ENCODE measurements at places on chromosomes 11 and 22.

DNA sequence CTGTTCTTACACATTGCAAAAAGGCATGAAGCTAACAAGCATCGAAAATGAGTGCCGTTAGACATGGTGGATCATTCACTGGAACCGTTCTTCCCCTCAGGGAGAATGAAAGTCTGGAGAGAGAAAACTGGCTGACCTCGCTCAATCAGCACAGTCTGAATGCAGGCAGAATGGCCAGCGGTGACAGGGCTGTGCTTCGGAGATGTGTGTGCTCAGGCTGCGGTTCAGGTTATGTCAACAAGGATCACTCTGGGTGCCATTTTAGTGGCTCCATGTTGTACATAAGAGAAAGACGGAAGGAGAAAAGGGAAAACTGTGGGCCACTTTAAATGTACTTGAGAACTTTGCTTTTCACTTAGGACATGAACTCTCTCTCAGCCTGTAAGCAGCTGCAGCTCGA is 749.8 kb upstream of the ARHGAP42 start:
- DNase-seq, result no peak

- DNase-seq, result no peak
These were observed 3.6 kb upstream of the CDC42EP1 start for GRCh38 chr22:37556710-37557109.

- DNase-seq, result no peak
These were observed 118.9 kb downstream of the PLEKHA7 start for GRCh38 chr11:16895306-16895705.

- no peak for DNase-seq
These were observed 55.2 kb upstream of the RPS13 start for GRCh38 chr11:17132654-17133053.

DNA sequence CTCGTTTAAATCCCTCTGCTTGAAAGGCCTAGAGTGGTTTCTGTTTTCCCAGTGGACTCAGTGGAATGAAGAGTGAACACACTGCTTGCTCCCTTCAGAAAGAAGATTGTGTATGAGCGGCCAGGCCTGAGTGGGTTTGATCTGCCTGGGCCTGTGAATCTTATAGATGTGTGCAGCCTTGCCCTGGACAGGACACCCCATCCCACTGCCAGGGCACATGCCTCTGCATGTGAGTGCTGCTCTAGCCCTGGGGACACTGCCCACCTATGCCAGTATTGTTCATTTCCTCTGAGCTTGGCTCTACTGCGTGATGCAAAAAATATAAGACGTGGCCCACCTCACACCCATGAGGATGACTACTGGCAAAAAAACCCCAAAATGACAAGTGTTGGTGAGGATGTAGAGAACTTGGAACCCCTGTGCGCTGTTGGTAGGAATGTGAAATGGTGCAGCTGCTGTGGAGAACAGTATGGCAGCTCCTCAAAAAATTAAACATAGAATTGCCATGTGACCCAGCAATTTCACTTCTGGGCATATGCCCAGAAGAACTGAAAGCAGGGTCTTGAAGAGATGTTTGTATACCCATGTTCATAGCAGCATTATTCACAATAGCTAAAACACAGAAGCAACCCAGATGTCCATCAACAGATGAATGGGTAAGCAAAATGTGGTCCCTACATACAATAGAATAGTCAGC is 27.3 kb upstream of the NECTIN1 start:
- DNase-seq, result no peak

DNA sequence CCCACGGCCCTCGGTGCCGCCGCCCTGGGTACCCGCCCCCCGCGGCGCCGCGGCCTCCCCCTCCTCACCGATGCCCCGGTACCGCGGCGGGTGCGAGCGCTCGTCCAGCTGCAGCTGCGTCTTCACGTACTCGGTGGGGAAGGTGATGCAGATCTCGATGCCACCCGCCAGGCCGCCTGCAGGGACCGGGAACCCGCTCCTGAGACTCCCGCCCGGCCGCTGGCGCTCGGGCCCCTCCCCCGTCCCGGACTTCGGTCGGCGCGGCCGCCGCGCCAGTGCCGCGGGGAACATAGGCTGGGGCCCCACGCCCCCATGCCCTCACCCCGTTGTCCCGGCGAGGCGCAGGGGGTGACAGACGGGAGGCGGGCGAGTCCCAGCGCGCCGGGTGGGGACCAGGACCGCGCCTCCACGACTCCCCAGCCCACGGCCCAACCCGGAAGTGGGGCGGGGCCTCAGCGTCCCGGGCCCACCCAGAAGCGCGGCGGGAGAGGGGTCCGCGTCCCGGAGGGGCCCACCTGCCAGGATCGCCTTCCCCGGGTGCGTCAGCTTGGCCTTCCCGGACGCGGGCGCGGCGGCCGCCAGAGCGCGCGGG is 375 bp downstream of the SLC25A1 start:
- peak; percentile 33 for DNase-seq

DNA sequence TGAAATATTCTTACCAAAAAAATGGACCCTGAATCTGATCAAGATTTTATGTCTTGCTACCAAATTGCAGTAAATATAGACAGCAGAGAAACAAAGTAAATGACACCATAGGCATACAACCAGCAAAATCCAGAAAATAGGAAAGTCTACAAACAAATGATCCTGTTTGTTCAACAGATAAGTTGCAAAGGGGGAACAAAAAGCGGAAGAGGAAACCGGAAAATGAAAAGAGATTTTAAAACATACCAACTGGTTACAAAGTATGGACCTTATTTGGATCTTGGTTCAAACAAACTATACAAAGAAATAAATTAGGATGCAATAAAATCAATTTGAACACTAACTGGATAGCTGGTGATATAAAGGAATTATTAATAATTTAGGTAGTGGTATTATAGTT is 92.0 kb downstream of the TMPRSS5 start:
- DNase-seq, result no peak

- no peak for DNase-seq
These were observed 46.4 kb upstream of the AMOTL1 start for GRCh38 chr11:94721565-94722292.

GRCh38 chr22:48669986-48670716 is 1157.5 kb downstream of the BRD1 start:
- no peak for DNase-seq

GRCh38 chr22:47835726-47836125 is 1073.3 kb downstream of the TBC1D22A start:
- no peak for DNase-seq

GRCh38 chr11:102553835-102554282 is 23.3 kb upstream of the MMP7 start:
- no peak for DNase-seq

Data from globus pallidus (tissue), 1 donor.